ENCODE measurements at places on chromosomes 7 and 10. TPM values are rescaled to one million over a fixed set of nuclear protein-coding genes. Genes with fewer than 3 reads are reported as not detected.

Gene GIMAP1
- total RNA-seq, result 0.82 TPM

Gene SORBS1
- total RNA-seq, result 90.5 TPM

Gene STEAP1B
- total RNA-seq, result 2.4 TPM

Gene FXYD4
- not detected for total RNA-seq

Gene CLIP2
- total RNA-seq, result 113 TPM

Gene TDRD1
- 0.41 TPM for total RNA-seq

Gene UFSP1
- total RNA-seq, result 3.7 TPM

Gene KIAA1217
- 4.1 TPM for total RNA-seq

Gene TMEM196
- total RNA-seq, result 18.8 TPM

Gene RBM17
- total RNA-seq, result 31.8 TPM

Gene TRIM50
- total RNA-seq, result not detected

Gene CTAGE8
- 0.41 TPM for total RNA-seq

Gene HOXA11
- not detected for total RNA-seq

Gene PTPRZ1
- 138 TPM for total RNA-seq

Gene ZFAND2A
- total RNA-seq, result 15.1 TPM

Gene HHEX
- total RNA-seq, result 0.82 TPM

Gene ADO
- 42.4 TPM for total RNA-seq

Gene RBP4
- total RNA-seq, result 9.0 TPM

Gene GRM3
- total RNA-seq, result 155 TPM

Gene NEURL1
- 25.7 TPM for total RNA-seq

Gene TRIM56
- total RNA-seq, result 0.82 TPM

Gene ELMO1
- 68.1 TPM for total RNA-seq

Gene CISD1
- total RNA-seq, result 28.9 TPM

Gene LRRD1
- total RNA-seq, result 1.2 TPM

Gene CLRN3
- not detected for total RNA-seq

Gene UNCX
- total RNA-seq, result not detected

Gene DPY19L1
- total RNA-seq, result 25.7 TPM

Gene PDCD11
- 23.6 TPM for total RNA-seq

Gene CDC14C
- not detected for total RNA-seq

Gene RGR
- not detected for total RNA-seq

Gene KCNMA1
- 27.3 TPM for total RNA-seq

Gene TMEM184A
- not detected for total RNA-seq

Gene ZDHHC16
- total RNA-seq, result 22.0 TPM

Gene TSPAN12
- 5.7 TPM for total RNA-seq

Gene HGF
- total RNA-seq, result 5.7 TPM

Gene TMEM229A
- total RNA-seq, result 1.2 TPM

Gene CYP3A4
- not detected for total RNA-seq

Gene PRKCQ
- total RNA-seq, result 2.0 TPM

Gene IL15RA
- not detected for total RNA-seq

Gene CACNB2
- total RNA-seq, result 10.6 TPM

Gene GPR15LG
- total RNA-seq, result not detected

Gene VSTM4
- total RNA-seq, result 2.4 TPM

Gene WDR86
- 49.7 TPM for total RNA-seq

Gene HSPA12A
- total RNA-seq, result 33.0 TPM

Gene RAB19
- not detected for total RNA-seq

Gene PNPLA8
- 85.6 TPM for total RNA-seq

Gene CYP2C19
- total RNA-seq, result 0.41 TPM

Gene MOGAT3
- not detected for total RNA-seq

Gene AGR3
- total RNA-seq, result not detected

Gene TFR2
- 2.9 TPM for total RNA-seq

Gene SORCS1
- total RNA-seq, result 16.7 TPM

Gene KCNH2
- total RNA-seq, result 6.1 TPM

Gene ZNF438
- 2.9 TPM for total RNA-seq
